CD4-positive, alpha-beta T cell treated with Interleukin-12 subunit alpha and Interleukin-12 subunit beta, for 1 hour (primary cell): ENCODE measurements at places on chromosomes 7 and 10.

DNA sequence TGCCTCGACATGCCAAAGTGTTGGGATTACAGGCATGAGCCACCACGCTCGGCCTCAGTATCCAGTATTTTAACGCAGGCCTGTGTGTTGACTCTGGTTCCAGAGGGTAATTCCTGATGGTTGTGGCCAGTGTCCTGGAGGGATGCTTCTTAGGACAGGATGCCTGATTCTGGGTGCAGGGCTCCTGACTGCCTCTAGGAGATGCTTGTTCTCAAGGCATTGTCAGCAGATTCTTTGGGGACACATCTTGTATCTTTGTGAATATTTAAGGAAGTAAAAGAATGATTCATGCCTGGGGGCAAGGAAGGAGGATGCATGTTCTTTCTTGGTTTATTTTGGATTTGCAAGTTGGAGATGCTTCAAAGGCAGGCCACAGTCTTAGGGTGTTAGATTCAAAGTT is 2.2 kb downstream of the ZDHHC4 start:
- no peak for DNase-seq

DNA sequence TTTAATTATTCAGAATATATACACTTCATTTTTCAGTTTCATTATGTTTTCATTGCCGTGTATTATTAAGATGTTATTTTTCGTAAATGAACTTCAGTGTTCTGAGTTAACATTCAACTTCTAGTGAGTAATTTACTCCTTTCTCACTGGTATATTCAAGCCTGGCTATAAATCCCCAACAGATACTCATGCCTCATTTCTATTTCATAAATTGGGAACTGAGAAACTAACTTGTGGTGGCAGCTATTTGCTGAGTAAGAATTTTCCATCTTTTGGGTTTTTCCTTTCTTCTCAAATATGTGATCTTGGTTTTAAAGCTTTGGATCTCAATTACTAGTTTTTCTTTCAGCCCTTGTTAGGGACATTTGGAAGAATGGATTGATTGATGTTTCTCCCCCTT is 281.1 kb downstream of the CDK14 start:
- DNase-seq = no peak

GRCh38 chr10:10520491-10521385 is 496.9 kb upstream of the CELF2 start:
- DNase-seq = no peak

DNA sequence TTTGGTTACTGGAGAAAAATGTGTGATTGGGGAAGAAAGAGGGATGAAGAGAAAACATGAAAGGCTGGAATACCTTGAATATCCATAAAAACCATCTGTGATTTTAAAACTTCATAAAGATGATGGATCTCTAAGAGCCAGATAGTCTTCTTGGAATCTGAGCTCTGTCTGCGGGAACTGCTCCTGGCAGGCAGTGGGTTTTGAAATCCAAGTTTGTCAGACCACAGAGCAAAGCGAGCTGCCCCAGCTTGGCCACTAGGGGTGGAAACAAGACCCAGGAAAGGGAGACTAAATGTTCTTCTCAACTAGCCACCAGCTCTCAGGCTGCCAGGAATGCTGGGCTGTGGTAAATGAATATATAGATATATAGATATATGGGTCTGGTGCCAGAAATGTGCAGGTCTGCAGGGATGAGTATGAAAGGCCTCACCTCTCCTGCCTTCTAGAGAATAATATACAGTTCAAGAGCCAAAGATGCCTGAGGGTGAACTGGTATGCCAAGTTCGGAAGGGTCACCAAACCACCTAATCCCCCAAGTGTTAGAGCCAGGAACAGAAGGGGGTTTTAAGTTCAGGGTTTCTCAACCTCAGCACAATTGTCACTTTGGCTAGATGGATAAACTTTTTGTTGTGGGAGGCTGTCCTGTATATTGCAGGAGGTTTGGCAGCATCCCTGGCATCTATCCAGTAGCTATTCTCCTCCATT is 208.8 kb downstream of the KCNMA1 start:
- no peak for DNase-seq

DNA sequence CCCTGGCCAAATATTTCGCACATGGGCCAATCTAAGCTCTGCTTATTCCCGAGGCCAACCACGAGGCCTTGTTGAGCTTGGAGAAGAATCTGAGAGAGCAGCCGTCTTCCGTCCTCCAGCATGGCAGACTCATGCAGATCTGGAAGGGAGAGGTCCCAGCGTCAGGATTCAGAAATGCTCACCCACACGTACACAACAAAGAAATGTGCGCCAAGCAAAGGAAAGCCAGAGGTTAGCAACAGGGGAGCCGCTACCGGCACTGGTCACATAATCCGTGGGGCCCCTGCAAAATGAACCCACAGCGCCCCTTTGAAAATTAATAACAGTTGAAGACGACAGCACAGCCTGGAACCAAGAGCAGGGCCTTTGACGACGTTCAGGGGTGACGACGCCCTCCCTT is 25.4 kb upstream of the PRKAG2 start:
- no peak for DNase-seq

DNA sequence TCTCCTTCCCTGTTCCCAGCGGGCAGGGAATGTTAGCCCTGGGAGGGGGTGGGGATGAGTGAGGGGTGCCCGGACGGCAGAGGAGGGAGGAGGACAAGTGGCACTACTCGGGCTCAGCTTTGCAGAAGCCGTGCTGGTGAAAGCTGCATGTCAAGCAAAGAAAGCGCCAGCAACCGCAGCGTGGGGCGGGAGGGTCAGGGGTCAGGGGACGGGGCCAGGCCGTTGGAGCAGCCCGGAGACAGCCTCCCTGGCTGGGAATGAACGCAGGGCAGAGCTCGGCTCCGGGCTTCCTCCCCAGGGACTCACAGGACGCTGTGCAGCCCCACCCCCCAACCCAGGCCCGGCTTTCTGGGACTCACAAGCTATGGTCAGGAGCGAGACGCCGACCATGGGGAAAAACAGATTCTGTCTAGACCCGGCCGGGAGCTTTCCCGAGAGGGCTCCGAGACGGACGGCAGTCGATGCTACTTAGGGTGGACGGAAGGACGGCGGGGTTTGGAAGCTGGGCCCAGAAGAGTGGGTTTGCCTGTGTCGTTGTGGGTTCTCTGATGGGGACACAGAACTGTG is 113.4 kb downstream of the VIPR2 start:
- DNase-seq = no peak

DNA sequence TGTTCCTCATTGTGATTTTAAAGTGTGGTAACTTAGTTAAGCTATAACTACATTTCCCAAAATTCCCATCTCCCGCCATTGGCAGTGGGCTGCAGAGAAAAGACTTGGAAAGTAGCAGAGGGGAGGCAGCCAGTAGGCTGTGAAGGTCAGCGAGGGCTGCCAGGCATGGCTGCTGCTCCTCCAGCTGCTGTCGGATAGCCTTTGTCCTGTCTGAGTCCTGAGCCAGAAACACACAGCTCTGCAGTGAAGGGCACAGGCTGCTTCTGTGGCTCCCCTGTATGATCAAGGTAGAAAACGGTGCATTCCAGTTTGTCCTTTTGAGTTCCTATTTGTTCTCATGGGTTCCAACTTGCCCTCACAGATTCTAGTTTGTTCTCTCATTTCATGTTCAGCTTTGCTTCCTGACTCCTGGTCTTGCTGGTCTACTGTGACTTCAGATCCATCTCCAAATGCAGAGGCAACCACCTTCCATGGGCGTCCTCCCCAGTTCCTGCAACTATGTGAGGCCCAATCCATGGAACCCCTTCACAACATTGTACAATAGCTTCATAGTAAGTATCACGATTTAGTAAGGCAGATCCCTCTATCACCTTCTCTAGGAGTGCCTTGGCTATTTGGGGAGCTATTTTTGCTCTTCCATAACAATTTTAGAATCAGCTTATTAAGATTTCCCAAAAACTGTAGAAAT is 31.7 kb downstream of the SYPL1 start:
- DNase-seq = no peak

DNA sequence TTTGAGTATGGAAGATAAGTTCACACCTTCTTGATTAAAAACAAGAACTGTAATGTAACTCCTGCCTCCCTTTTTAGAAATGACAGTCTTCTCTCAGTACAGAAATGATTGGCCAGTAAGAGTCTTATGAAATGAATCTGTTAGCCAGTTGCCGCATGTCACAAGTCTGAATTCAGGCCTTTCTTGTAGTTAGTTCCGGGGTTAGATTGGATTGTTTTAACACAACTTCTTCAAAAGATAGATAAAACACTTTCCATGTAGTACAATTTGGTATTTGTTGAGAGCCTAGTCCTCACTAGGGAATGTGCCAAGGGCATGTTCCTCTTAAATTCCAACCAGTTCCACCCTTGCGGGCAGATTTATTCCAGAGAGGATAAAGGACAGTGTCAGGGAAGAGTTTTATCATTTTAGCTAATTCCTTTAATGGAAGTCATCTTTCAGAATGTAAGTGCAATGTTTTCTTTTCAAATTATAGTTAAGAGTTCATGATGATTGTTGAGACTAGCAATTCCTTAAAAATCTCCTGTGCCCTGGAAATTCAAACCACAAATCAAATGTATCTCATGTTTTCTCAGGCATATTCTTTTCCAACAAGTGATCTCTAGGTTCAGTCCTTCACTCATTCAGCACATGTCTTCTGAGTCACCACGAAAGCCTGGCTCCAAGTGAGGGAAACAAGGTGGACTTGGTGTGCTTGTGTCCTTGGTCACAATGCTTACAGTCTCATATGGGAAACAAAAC is 4.1 kb downstream of the FHIP2A start:
- no peak for DNase-seq
